ENCODE measurements at places on chromosomes 7 and 10. TPM values are rescaled to one million over a fixed set of nuclear protein-coding genes. Genes with fewer than 3 reads are reported as not detected.
A peak's percentile ranks its signal among the peaks of the same experiment; 100 is the strongest.

The GRID2IP gene
- total RNA-seq: 0.08 TPM

The PNLIPRP1 gene
- total RNA-seq: not detected

The AGBL3 gene
- total RNA-seq: 3.0 TPM

The ZMIZ1 gene
- 102 TPM for total RNA-seq

The GIMAP5 gene
- total RNA-seq: 220 TPM

The LRRC18 gene
- total RNA-seq: not detected

The MYPN gene
- total RNA-seq: not detected

The RNF148 gene
- total RNA-seq: 1.6 TPM

The TMEM270 gene
- total RNA-seq: not detected

The PLPP4 gene
- not detected for total RNA-seq

- H3K27ac ChIP-seq: no peak overlapping the region
- H3K27me3 ChIP-seq: no peaks in the 10 kb centered on the region
- H3K4me3 ChIP-seq: no peak overlapping the region
- peaks cover 8% of the 10 kb centered on the region for H3K36me3 ChIP-seq
- peaks cover 8% of the 10 kb centered on the region for H3K4me1 ChIP-seq
Observed at GRCh38 chr10:78248651-78249464, 215.2 kb downstream of the RPS24 start.

- DNase-seq: no peak
- peaks cover 15% of the 10 kb centered on the region for H3K27me3 ChIP-seq
- H3K27ac ChIP-seq: no peak overlapping the region
- H3K4me3 ChIP-seq: no peak overlapping the region
Observed at GRCh38 chr10:47449102-47449978, 34.6 kb downstream of the ANXA8 start.

DNA sequence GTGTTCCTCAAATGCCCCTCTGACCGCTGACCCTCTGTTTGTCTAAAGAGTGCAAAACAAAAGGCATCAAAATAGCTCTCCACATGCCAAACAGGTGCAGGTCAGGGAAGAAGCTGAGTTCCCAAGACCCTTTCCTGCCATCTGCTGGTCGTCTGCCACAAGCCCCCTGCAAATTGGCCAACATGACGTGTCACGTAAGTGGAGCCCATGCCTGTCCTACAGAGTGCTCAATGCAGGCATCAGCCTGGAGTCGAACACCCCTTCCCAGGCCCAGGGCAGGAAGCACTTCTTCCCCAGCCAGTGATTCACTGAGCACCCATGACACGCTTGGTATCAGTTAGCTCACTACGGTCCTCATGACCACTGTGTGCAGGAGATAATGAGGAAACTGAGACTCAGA is 14.1 kb downstream of the TMEM72 start:
- peaks cover 1% of the 10 kb centered on the region for H3K27me3 ChIP-seq
- peak; percentile 66 for DNase-seq
- H3K4me3 ChIP-seq: no peak overlapping the region
- peaks cover 4% of the 10 kb centered on the region for H3K36me3 ChIP-seq
- H3K4me1 ChIP-seq: no peaks in the 10 kb centered on the region
- no peak overlapping the region for H3K27ac ChIP-seq

DNA sequence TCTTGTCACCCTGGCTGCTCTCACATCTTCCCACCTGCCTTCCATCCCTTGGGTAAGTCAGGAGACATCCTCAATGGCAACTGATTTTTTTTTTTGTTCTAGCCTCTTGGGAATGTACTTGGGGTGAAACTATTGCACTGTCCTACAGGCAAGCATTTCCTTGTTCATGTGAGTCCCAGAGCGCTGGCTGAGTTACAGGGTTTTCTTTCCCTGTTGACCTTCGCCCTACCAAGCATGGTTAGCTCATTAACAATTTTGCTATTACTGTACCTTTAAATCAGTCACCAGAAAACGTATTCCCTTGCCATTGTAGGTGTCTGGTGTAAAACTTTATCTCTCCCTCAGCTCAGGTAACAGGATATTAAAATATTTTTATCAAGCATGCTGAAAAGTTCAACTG is 98.9 kb downstream of the PRLHR start:
- no peak for DNase-seq
- H3K4me3 ChIP-seq: no peak overlapping the region
- no peaks in the 10 kb centered on the region for H3K36me3 ChIP-seq
- peaks cover 6% of the 10 kb centered on the region for H3K4me1 ChIP-seq
- no peak overlapping the region for H3K27ac ChIP-seq

GRCh38 chr7:44077681-44078091 is 4.6 kb downstream of the POLM start:
- peaks cover 4% of the 10 kb centered on the region for H3K4me1 ChIP-seq
- no peak overlapping the region for H3K27ac ChIP-seq
- H3K27me3 ChIP-seq: peaks cover 5% of the 10 kb centered on the region
- no peak for DNase-seq

- H3K36me3 ChIP-seq: peaks cover 4% of the 10 kb centered on the region
- no peak overlapping the region for H3K4me3 ChIP-seq
Observed at GRCh38 chr7:38051786-38052185, 126.3 kb upstream of the STARD3NL start.

DNA sequence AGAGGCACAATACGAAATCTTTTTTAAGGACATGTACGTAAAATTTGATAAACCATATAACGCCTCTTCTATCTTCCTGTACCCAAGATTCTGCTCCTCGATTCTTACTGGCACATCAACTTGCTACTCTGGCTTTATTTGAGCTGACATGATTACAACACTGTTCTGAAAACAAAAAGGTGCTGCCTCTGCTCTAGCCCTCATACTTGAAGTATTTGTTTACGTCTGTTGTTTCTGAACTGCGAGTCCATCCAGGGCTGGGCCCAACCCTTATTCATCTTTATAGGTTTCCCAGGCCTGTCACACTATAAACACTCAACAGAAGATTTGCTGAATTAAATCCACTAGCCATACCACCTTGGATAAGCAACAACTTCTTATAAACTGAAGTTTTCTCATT is 96.2 kb upstream of the SVIL start:
- H3K4me1 ChIP-seq: peaks cover 67% of the 10 kb centered on the region
- H3K36me3 ChIP-seq: peaks cover 14% of the 10 kb centered on the region
- no peak for DNase-seq

GRCh38 chr7:132168239-132168638 is 408.0 kb downstream of the PLXNA4 start:
- peaks cover 11% of the 10 kb centered on the region for H3K4me1 ChIP-seq
- peaks cover 4% of the 10 kb centered on the region for H3K36me3 ChIP-seq
- no peak overlapping the region for H3K27ac ChIP-seq
- peaks cover 1% of the 10 kb centered on the region for H3K27me3 ChIP-seq
- DNase-seq: no peak

DNA sequence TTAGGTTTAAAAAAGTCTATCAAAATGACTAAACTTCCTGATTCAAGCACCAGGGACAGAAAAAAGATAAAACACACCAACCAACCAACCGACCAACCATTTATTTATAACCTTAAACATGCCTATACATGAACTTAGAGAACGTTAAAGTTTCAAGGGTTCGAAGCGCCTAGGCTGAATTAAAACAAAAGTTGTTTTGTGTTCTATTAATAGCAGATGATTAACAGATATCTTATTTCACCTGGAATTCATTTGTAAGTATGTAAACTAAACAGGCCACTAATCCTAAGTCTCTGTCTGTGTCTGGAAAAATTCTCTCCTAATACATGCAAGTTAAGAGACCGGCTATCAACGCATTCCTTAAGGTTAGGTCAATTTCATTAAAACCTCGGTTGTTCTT is 1.4 kb downstream of the BAIAP2L1 start:
- peaks cover 13% of the 10 kb centered on the region for H3K27me3 ChIP-seq
- H3K4me3 ChIP-seq: peak overlapping the region; percentile 89
- DNase-seq: no peak
- H3K4me1 ChIP-seq: peaks cover 10% of the 10 kb centered on the region
- no peaks in the 10 kb centered on the region for H3K36me3 ChIP-seq

DNA sequence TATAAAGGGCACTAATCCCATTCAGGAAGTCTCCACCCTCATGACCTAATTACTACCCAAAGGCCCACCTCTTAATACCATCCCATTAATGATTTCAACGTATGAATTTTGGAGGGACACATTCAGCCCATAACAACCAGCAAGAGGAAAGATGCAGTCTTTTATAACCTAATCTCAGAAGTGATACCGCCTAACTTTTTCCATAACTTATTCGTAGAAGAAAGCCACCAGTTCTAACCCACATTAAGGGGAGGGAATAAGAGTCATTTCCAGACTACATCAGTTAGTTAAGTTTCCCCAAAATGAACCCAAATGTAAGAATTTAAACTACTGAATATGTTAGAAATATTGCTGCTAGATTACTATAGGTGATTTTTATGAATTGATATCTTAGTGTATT is 32.1 kb upstream of the LHFPL3 start:
- no peaks in the 10 kb centered on the region for H3K27me3 ChIP-seq
- no peak for DNase-seq
- H3K36me3 ChIP-seq: no peaks in the 10 kb centered on the region
- H3K4me1 ChIP-seq: no peaks in the 10 kb centered on the region
- no peak overlapping the region for H3K4me3 ChIP-seq

DNA sequence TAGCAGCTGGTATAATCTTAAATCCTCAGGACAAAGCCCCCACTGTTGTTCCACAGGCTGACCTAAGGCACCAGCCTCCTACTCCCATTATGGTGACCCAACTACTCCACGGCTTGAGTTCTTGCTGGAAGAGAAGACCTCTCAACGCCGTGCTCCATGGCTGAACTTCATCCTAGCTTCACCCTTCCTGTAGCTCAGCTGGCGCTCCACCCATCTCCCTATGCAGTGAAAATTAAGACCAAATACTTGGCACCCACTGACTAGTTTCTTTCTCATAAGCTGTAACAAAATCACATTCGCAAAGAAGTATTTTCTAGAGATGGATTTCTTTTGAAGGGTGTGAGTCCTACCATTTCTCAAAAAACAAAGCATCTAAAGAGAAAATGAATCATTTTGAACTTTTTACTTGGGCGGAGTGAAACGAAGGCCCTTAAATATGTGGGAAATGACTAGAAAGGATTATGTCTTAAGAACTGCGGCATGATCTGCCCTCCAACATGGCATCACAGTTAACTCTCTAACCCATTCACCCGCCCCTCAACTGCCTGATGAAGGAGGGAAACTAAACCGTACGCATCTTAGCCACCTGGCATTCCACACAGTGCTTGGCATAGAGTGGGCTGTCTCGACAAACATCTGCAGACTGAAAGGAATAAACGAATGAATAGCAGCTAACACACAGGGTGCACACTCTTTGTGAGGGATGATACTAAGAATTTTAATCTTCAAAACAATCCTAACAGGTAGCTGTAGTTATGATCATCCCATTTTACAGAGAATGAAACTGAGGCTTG is 32.7 kb downstream of the GFRA1 start:
- no peak overlapping the region for H3K27ac ChIP-seq
- H3K4me3 ChIP-seq: no peak overlapping the region
- H3K4me1 ChIP-seq: peaks cover 12% of the 10 kb centered on the region
- no peaks in the 10 kb centered on the region for H3K36me3 ChIP-seq

GRCh38 chr10:7908541-7909210 is 90.4 kb downstream of the TAF3 start:
- H3K27ac ChIP-seq: no peak overlapping the region
- H3K36me3 ChIP-seq: no peaks in the 10 kb centered on the region
- no peak for DNase-seq
- no peak overlapping the region for H3K4me3 ChIP-seq
- peaks cover 12% of the 10 kb centered on the region for H3K4me1 ChIP-seq
- no peaks in the 10 kb centered on the region for H3K27me3 ChIP-seq

GRCh38 chr7:87993269-87993668 is 59.2 kb downstream of the ADAM22 start:
- DNase-seq: no peak
- H3K27me3 ChIP-seq: no peaks in the 10 kb centered on the region
- no peaks in the 10 kb centered on the region for H3K36me3 ChIP-seq
- no peak overlapping the region for H3K27ac ChIP-seq
- no peak overlapping the region for H3K4me3 ChIP-seq
- no peaks in the 10 kb centered on the region for H3K4me1 ChIP-seq

GRCh38 chr10:60901561-60902235 is 42.3 kb downstream of the RHOBTB1 start:
- peaks cover 8% of the 10 kb centered on the region for H3K36me3 ChIP-seq
- H3K27me3 ChIP-seq: no peaks in the 10 kb centered on the region
- H3K4me3 ChIP-seq: no peak overlapping the region
- H3K27ac ChIP-seq: no peak overlapping the region

DNA sequence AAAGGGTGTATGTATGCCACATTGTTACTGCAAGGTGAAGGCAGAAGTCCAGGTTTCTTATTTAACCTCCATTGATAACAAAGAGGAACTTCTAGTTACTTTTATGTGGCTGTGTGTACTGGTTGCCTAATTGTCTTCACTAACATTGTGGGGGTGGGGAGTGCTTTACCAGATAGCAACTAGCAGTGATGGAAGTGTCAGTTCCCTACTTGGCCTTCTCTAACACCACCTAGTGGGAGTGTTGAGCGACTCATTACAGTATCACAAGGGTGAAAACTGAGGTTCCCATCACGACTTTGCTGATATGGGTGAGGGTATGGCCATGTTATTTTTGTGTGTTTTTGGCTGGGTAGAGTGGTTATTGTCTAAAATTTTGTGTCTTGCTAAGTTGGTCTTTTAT is 274.4 kb downstream of the THSD7A start:
- H3K4me1 ChIP-seq: peaks cover 4% of the 10 kb centered on the region
- DNase-seq: peak; percentile 13
- H3K27ac ChIP-seq: no peak overlapping the region
- H3K4me3 ChIP-seq: no peak overlapping the region
- H3K27me3 ChIP-seq: no peaks in the 10 kb centered on the region
- no peaks in the 10 kb centered on the region for H3K36me3 ChIP-seq

DNA sequence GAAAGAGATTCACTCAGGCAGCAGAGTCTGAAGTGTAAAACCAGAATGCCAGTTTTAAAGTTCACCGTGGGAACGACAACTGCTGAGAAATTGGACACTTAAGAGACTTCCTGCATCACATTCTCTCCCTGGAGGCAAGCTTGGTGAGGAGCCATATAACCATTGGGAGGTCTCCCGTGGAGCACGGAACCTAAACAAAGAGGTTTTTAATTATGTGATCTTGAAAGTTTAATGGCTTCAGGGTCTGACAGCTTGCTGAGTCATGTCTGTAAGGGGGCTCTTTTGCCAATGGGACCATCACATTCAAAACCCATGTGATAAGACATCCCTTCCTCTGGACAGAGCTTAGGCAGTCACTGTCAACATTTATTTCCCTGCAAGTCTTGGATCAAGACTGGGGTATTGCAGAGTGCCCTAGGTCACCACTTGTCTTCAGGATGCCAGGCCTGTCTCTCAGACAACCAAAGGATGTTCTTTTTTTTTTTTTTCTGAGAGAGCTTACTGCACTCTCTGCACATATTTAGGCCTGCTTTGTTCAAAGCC is 674.4 kb downstream of the TYW1 start:
- no peak for DNase-seq
- no peaks in the 10 kb centered on the region for H3K4me1 ChIP-seq
- no peak overlapping the region for H3K27ac ChIP-seq
- peaks cover 6% of the 10 kb centered on the region for H3K27me3 ChIP-seq

DNA sequence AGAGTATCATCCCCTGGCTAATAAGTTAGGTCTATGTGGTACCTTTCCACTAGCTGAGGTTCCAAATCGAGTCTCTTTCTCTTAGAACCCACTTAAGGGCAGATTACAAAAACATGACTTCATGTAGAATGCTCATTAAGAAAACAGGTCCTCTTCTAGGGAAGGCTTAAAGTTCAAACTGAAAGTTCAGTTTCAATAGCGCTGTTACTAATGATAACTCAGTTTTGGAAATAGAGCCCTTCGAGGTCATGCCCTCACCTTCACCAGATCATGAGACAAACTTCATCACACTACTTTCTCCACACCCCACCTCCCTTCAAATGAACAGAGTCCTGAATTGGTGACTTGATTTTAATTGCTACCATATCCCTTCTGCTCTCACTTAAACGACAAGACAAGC is 26.2 kb downstream of the HGF start:
- no peak overlapping the region for H3K4me3 ChIP-seq
- H3K4me1 ChIP-seq: no peaks in the 10 kb centered on the region
- no peak overlapping the region for H3K27ac ChIP-seq
- H3K27me3 ChIP-seq: no peaks in the 10 kb centered on the region
- no peak for DNase-seq
